Stimulated activated CD4-positive, alpha-beta T cell treated with anti-CD3 and anti-CD28 coated beads, Interleukin-1b, Interleukin-23, amount 100 ng/mL, for 1 hour (primary cell): ENCODE measurements at places on chromosomes 5 and 9.

GRCh38 chr5:39605588-39606575 is 181.1 kb upstream of the DAB2 start:
- no peak for DNase-seq

- DNase-seq, result no peak
These were observed 158.0 kb downstream of the ENC1 start for GRCh38 chr5:74482523-74482922.

DNA sequence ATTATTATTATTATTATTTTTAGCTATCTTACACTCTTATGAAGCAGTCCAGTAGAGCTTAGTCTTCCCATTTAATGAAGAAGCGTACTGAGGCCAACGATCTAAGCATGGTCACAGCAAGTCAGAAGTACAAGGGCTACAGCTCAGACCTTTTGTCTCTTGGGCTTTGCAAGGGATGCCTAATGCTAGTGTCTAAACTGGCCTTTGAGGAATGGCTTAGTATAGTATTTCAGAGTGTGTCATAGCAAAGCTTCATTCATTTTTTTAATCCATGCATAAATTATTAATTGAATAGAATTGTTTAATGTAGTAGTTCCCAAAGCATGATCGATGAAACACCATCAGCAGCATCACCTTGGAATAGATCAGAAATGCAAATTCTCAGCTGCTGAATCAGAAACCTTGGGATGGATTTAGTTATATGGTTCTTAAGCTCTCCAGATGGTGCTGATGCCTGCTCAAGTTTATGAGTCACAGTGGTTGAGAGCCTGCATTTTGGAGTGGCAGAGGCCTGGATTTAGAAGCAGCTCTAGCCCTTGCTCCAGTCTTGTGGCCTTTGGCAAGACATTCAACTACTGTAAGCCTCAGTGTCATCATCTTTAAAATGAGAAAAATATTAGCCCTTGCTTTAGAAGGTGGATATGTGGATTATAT is 6.1 kb downstream of the IL12B start:
- DNase-seq, result no peak

GRCh38 chr5:4563400-4563799 is 576.7 kb upstream of the ADAMTS16 start:
- no peak for DNase-seq
